Stimulated activated memory B cell treated with anti-CD40 and anti-IgM and Interleukin-4, amounts not matched to agents 10 μg/mL and 1 μg/mL and 100 μg/mL, for 72 hours (primary cell): ENCODE measurements at places on chromosomes 2 and 18.

DNA sequence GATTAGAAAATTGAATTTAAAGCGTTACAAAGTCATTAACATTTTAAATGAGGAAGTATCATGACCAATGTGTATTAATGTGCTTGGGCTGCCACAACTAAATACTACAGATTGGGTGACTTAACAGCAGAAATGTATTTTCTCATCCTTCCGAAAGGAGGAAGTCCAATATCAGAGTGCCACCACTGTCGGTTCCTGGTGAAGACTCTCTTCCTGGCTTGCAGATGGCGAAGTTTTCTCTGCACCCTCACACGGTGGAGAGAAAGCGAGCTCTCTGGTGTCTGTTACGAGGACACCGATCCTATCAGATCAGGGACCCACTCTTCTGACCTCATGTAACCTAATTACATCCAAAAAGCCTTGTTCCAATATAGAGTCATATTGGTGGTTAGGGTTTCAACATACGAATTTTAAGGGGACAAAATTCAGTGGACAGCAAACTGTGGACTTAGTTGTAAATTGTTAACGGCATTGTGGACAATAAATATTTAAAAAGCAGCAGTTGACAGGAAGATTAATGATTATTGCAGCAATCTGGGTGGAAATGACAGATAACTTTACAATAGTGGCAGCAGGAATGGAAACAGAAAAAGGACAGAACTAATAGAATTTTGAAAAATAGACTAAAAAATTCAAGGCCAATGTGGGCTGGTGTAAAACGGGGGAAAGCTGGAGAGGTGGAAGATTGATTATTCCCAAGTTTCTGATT is 35.1 kb upstream of the CYRIA start:
- ATAC-seq = no peak

DNA sequence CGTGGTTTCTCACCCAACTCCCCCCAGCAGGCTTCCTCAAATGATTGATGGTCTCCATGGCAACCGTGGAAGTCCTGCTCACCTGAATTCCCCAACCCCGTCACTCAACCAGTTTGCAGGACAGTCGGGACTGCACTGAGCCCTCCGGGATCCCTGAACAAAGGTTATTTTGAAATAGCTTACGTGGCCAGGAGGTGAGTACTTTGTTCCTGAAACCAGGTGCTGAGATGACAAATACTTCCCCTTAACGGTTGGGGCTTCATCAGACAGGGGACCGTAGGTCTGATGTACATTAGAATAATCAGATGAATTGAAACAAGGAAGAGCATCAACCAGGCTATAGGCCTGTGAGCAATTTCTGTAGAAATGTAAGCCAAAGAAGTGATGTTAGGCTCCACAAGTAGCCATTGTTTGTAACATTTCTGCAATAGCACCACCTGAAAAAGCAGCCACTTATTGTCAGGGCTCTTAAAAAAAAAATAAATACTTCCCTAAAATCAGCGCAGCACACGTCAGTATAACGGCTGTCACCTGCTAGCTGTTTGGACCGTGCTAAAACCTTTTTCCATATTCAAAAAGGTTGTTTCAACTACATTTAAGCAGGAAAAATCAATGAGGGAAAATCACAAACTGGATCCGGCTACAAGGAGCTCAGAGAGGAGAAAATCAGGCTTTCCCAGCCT is 206.4 kb upstream of the ID2 start:
- ATAC-seq = peak; percentile 90

DNA sequence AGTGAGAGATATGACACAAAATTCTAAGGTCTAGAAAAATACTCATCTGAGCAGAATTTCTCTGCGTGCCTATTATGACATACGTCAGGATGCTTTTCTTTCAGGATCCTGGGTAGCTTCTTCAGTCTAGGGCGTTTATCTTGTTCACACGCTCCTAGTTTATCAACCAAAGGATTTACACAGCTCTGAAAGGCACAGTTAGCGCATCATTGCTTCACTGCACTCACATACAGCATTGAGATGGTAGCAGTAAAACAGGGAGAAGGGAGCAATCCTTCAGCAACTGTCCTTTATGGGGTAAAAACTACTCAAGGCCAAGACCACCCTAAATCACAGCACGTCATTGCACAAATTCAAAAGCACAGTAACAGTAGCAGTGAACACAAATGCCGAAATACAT is 222.8 kb downstream of the SUCLG1 start:
- no peak for ATAC-seq

GRCh38 chr2:71555798-71556454 is 102.6 kb downstream of the DYSF start:
- ATAC-seq = no peak

GRCh38 chr2:205580212-205580987 is 101.9 kb upstream of the NRP2 start:
- ATAC-seq = no peak

- no peak for ATAC-seq
These were observed 110.7 kb downstream of the MDH1 start for GRCh38 chr2:63699549-63699839.

DNA sequence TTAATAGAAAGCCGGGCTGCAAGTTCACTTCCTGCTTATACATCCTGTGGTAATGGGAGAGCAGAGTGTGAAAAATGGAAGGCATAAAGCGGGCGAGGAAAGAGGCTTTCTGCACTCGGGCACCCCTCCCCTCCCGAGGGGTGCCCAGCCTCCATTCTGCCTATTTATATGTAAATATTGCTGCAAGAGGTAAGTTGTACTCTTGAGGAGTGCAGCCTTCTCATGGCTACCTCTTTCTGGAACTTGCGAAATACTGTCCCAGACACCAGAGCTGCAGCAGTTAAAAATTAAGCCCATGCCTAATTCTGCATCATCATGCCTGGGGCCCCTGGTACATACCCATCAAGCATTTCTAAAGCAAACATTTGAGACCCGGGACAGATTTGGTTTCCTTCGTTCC is 156.0 kb downstream of the GBX2 start:
- no peak for ATAC-seq

DNA sequence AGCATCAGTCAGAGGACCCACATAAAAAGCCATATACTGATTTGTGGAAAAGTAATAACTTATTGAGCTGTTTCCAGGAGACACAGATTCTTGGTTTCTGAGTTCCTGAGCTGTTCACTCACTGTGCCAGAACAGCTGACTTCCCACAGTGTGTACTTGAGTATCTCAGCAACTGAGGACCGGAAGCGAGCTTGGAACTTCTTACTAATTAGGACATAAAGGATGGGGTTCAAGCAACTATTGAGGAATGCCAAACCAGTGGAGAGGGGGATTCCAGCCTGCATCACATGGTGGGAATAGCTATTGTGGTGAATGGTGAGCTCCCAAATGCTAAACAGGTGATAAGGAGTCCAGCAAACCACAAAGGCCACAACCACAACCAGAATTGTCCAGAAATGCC is 16.4 kb downstream of the EEF1B2 start:
- no peak for ATAC-seq

DNA sequence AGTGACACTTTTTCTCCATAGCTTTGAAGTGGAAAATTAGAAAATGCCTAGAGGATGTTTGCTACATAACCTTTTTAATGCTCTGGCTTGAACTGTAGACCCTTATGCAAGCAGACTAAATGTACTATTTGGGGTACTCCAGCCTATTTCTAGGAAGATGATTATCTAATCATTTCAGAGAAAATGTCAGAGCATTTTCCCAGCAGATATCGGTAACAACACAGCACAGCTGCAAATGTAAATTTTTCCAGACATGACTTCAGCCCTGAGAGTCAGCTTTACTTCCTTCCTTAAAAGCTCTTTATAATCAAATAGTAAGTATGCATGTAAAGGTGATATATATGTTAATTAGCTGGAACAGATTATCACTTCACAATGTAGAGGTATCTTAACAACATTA is 1647.1 kb downstream of the SUCLG1 start:
- ATAC-seq = no peak

GRCh38 chr2:57891086-57891712 is 155.4 kb upstream of the VRK2 start:
- ATAC-seq = no peak

DNA sequence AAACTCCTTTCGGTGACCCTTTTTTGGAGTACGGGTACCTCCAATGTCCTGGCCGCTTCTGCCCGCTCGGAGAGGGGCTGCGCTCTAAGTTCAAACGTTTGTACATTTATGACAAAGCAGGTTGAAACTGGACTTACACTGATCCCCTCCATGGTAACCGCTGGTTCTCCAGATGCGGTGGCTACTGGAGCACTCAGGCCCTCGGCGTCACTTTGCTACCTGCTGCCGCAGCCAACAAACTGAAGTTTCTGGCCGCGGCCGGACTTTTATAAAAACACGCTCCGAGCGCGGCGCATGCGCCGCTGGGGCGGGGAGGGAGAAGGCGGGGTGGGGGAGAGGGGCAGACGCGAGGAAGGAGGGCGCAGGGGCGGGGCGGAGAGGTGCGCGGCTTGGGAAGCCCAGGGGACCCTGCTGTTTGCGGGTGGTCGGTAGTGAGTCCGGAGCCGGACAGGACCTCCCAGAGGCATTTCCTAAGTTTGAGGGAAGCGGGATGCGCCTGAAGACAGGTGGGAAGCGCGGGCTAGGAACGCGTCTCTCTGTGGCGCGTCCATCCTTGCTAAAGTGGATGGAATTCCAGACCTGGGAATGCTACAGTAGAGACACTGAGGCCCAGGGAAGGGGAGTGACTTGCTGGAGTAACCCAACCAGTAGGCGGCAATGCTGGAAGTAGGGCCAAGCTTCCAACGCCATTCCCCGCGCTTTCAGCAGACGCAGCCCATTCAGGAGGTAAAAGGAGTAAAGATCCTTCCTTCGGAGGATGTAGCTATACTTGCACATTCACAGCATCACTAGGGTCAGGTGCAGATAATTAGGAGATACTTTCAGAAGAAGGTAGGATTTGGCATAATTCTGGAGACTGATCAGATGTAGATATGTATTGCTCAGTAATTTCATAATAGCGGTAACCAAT is at the start of gene CXCR4:
TSS of gene CXCR4 (minus strand) at position 241 of the 910 bp plus-strand sequence. CDS start at position 152, 89 bp downstream.
- peak; percentile 78 for ATAC-seq

DNA sequence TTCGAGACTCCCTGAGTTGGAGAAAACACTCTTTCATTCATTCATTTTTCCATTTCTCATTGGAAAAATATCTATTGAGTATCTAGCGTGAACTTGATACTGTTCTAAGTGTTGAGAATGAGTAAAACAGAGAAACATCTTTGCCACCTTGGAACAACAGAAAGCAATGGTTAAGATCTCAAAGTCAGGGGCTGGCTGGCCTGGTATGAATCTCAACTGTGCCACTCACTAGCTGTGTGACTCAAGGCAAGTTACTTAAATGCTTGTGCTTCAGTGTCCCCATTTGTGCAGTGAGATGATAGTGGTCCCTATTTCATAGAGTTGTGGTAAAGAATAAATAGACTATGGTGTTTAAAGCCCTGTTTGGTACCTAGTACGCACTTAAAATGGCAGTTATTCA is 415.2 kb downstream of the NBAS start:
- no peak for ATAC-seq

DNA sequence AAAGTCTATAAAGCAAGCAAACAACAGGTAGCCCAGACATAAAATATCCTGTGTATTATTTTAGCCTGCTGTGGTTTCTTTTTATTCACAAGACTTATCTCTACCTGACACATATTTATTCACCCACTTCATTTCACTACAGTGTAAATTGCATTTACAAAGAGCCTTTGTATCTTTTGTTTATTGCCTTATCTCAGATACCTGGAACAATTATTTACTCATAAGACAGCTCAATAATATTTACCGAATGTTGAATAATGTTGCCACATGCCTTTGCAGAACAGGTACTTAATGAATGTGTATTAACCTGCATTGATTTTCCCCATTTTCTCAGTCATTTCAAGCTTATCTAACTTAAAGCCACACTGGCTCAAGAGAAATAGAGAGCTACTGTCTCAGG is 603.6 kb downstream of the FBXO15 start:
- no peak for ATAC-seq

- no peak for ATAC-seq
These were observed 6.2 kb upstream of the TSPYL6 start for GRCh38 chr2:54262015-54262765.

DNA sequence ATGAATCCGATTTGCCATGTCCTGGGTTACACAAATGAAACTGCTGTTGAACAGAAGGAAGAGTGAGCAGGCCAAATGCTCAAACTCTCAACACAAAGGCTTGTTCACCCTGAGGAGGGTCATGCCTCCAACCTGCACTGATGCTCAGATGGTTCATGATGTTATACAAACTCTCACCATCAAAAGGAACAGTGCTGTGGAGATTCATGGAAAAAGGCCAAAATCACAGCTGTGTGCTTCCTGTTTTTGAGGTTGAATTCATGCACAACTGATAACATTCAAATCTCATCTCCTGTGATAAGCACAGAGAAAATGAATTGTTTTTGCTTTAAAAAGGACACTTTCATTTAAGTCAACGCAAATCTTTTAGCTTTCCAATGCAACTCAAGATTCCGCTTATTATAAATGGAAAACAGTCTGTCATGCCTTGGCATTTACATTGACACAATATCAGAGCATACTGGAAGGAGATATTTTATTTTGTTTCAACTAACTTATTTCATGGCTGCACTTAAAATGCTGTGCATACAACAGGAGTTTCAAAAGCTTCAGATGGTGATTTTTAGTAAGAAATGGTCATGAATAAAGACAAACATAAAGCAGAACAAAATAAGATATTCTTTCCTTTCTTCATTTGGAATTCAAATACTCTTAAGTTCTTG is 22.2 kb upstream of the TTN start:
- no peak for ATAC-seq

DNA sequence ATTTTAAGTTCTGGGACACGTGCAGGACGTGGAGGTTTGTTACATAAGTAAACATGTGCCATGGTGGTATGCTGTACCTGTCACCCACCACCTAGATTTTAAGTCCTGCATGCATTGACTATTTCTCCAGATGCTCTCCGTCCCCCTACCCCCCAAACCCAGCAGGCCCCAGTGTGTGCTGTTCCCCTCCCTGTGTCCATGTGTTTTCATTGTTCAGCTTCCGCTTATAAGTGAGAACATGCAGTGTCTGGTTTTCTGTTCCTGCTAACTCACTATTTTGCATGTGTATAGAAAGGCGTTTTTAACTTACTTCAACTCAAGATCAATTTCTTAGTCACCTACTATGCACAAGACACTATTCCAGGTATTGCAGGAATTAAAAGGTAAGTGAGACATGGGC is 128.0 kb downstream of the PLCL1 start:
- ATAC-seq = no peak

GRCh38 chr2:15584767-15585469 is 6.8 kb upstream of the DDX1 start:
- ATAC-seq = no peak

- no peak for ATAC-seq
These were observed 36.2 kb upstream of the RHOB start for GRCh38 chr2:20410556-20411277.

DNA sequence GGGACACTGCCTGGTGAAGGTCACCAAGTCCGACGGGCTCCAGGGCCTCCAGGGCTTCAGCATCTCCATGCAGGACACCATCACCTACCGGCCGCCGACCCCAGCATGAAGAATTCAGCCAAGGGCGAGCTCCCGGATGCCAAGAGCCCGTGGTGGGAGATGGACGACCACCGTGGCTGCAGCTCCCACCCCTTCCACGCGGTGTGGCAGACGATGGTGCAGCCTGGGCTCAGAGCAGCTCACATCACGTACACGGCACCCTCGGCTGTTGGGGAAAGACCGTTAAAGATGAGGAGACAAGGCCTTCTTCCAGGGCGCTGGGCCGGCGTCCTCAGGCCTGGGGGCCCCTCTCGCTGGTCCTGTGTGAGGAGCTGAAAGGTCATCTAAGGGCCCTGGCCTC is 31.2 kb upstream of the ADNP2 start:
- ATAC-seq = no peak

GRCh38 chr2:49002750-49003149 is 151.6 kb downstream of the FSHR start:
- ATAC-seq = no peak

- ATAC-seq = no peak
These were observed 108.1 kb downstream of the FHOD3 start for GRCh38 chr18:36405611-36406010.
